PC-9 (cell line): ENCODE measurements at places on chromosomes 1 and 21. TPM values are rescaled to one million over a fixed set of nuclear protein-coding genes. Genes with fewer than 3 reads are reported as not detected.

Gene RAB29
- total RNA-seq = 10.4 and 11.1 TPM in 2 replicates

Gene LAMB3
- total RNA-seq = 90.0 and 142 TPM in 2 replicates

Gene MAP1LC3C
- 0.68 and 1.2 TPM in 2 replicates for total RNA-seq

Gene MNDA
- total RNA-seq = not detected in 2 replicates

Gene CCT3
- total RNA-seq = 272 and 317 TPM in 2 replicates

Gene DMBX1
- total RNA-seq = 0.79 and 1.0 TPM in 2 replicates

Gene C1orf141
- total RNA-seq = not detected in 2 replicates

Gene OR10J1
- total RNA-seq = not detected in 2 replicates

Gene NEGR1
- 0.23 and 0.44 TPM in 2 replicates for total RNA-seq

Gene ZNF683
- not detected in 2 replicates for total RNA-seq

Gene BSND
- total RNA-seq = 0.09 TPM in 1 of 2 replicates, not detected in the other

Gene CFAP410
- 12.5 and 23.9 TPM in 2 replicates for total RNA-seq

Gene MYOG
- total RNA-seq = not detected in 2 replicates

Gene CDA
- total RNA-seq = 41.9 and 56.6 TPM in 2 replicates

Gene IVL
- total RNA-seq = not detected in 2 replicates

Gene PPM1J
- 6.0 and 7.7 TPM in 2 replicates for total RNA-seq

Gene C2CD4D
- total RNA-seq = 1.4 and 1.5 TPM in 2 replicates

Gene CD160
- total RNA-seq = not detected in 2 replicates

Gene MTARC2
- 23.1 and 32.2 TPM in 2 replicates for total RNA-seq

Gene CNIH3
- 7.4 and 8.4 TPM in 2 replicates for total RNA-seq

Gene NPR1
- 0.53 and 0.98 TPM in 2 replicates for total RNA-seq

Gene CNR2
- total RNA-seq = not detected in 2 replicates

Gene SLAMF6
- total RNA-seq = not detected in 2 replicates

Gene SLC25A34
- total RNA-seq = 1.4 and 1.7 TPM in 2 replicates

Gene NUDT4B
- total RNA-seq = not detected in 2 replicates

Gene IL20
- not detected in 2 replicates for total RNA-seq

Gene SESN2
- total RNA-seq = 10.3 and 12.2 TPM in 2 replicates

Gene PDC
- total RNA-seq = not detected in 2 replicates

Gene ESRRG
- not detected in 2 replicates for total RNA-seq

Gene SLFNL1
- total RNA-seq = 0.35 and 0.41 TPM in 2 replicates

Gene DFFB
- total RNA-seq = 4.7 and 5.9 TPM in 2 replicates

Gene RAB25
- 129 and 194 TPM in 2 replicates for total RNA-seq

Gene OR2L5
- not detected in 2 replicates for total RNA-seq

Gene F13B
- total RNA-seq = not detected in 2 replicates

Gene SYTL1
- total RNA-seq = 43.7 and 49.8 TPM in 2 replicates
